ENCODE measurements at places on chromosomes 2 and 18.
A peak's percentile ranks its signal among the peaks of the same experiment; 100 is the strongest.

- peak; percentile 27 for DNase-seq
Measured at GRCh38 chr18:79578396-79579260, 101.0 kb upstream of the CTDP1 start.

DNA sequence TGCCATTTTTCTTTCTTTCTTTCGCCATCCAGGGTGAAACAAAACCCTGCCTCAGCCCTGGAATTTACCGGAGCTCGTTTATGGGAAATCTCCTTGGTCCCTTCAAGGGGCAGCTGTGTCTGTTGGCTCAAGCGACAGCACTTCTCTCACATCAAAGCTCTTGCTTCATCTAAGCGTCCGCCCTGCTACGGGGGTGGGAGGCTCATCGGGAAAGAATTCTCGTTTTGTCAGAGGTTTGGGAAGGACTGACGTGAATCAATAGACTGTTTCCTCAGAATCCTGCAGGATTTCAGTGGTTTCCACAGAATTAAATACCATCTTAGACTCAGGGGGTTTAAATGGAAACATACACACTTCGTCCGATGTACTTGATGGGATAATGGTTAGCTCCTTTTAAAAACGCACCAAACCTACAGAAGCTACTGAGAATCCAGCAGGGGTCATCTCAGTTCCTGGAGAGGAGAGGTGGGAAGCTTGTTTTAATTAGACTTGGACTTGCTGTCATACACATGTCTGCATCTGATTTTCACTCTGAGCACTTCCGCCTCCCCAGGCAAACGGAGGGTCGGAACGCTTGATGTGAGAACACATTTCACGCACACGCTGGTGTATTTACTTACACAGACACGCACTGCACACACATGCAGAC, 91.6 kb downstream of the ASB1 start:
- no peak for DNase-seq

- no peak for DNase-seq
Measured at GRCh38 chr2:40396124-40396523, 55.8 kb downstream of the SLC8A1 start.

- no peak for DNase-seq
Measured at GRCh38 chr2:69579536-69579935, 64.0 kb downstream of the AAK1 start.

- DNase-seq, result peak; percentile 55
Measured at GRCh38 chr2:11692966-11693521, 23.0 kb upstream of the NTSR2 start.

GRCh38 chr2:85601771-85602475, 575 bp downstream of the TMEM150A start:
- DNase-seq, result peak; percentile 81

DNA sequence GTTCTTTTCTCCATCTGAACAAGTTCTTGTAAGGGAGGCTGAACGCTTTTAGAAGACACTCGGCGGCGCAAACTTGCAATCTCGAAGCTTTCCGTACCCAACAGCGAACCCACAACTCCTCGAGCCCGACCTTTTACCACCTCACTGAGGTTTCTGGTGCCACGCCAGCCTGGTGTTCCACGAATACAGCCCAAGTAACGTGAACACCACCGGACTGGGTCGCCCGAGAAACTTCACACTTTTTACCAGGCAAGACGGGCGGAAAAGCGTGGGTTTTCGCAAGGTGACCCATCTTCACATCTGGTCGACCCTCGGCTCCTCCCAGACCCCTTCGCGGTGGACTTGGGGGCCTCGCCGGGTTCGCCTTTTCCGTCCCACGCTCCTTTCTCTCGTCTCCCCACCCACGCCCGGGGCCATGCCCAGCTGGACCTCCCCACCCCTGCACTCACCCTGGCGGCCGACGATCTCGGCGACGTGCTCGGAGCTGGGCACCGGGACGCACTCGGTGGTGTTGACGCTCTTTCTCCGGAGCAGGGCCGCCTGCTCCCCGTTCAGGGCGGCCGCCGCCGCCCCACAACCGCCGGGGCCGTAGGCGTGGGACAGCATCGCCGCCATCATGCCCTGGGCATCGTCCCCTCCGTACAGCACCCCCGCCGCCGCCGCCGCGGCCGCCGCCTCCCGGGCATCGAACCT, 1.2 kb downstream of the MEX3C start:
- DNase-seq, result peak; percentile 64

DNA sequence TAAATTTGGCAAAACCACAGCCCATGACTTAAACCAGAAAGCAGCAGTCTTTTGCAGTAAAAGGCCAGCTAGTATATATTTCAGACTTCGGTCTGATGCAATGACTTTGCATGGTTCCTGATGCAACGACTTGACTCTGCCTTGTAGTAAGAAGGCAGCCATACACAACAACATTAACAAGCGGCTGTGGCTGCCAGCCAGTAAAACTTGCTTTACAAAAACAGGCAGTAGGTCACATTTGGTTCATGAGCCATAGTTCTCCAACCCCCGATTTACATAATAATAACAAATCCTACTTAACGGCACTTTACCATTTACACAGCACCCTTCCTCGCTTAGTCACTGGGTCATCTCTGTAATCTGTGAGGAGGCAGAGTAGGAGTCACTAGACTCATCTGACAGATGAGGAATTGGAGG, 410.3 kb downstream of the LRATD1 start:
- DNase-seq, result no peak

GRCh38 chr2:15693926-15694588, 102.4 kb downstream of the DDX1 start:
- no peak for DNase-seq

DNA sequence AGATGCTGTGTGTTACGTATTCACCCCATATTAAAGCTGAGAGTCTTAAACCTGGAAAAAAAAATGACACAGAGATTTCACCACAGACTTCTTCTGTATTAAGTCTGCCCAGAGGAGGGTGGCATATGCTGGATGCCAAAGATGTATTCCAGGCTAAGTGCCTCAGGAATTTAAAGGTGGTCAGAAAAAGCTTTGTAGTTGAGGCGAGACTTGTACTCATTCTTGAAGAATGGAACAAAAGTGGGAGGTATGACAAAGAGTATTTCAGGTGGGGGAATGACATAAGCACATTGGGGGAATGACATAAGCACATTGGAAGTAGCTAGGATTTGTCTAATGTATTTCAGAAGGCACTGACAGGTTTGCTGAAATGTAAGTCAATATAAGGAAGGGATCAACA, 98.6 kb downstream of the BABAM2 start:
- no peak for DNase-seq

DNA sequence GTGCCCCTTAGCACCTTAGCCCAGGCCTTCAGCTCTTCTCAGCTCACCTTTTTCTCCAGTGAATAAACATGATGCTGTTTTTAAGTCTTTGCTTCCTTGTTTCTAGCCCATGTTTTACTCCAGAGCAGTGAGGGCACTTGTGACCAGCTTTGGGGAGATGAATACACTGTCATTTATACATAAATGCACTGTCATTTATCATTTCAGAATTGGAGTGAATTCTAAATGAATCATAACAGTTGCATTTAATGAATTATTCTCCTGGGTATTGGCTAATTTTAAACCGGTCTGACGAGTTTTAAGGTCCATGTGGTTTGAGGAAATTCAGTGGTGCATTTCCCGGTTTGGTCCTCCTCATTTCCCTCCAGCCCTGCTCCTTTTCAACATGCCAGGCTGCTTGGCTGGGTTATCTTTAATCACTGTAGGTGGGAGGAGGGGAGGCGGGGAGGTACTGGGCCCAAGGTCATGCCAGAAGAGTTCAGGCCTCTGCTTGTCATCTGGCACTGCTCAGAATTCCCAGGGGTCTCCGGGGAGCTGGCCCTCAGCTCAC, 23.9 kb downstream of the PRKCE start:
- no peak for DNase-seq

- DNase-seq, result no peak
Measured at GRCh38 chr2:187003038-187003554, 154.1 kb upstream of the ZSWIM2 start.

GRCh38 chr2:105752691-105753358, 8.1 kb downstream of the NCK2 start:
- DNase-seq, result no peak

- no peak for DNase-seq
Measured at GRCh38 chr2:85398426-85399182, 11.6 kb downstream of the CAPG start.

DNA sequence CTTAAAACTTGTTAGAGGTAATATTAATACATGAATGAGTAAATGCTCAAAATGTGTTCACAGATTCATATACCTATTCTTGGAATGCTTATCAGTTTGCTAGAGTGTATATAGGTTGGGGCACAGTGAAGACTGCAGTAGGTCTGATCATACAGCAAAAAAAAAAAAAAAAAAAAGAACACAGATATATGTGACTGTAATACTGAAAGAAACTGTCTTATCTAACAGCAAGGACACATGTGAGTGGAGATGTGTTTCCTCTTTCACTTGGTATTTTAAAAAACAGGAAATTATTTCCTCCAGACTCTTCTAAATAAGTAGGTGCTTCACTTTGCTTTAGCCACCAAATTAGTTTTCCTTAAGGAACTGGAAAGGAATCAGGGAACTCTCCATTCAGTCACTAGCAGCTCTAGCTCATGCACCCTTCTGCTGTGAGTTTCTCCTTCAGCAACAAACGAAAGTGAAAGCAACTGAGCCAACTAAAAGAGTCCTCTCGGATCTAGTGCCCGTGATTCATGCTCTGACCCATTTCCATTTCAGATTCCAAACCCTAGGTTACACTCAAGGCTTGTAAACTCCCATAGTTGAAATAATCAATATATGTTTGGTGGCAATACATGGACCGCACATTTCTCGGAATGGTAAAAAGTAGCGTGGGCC, 98.5 kb downstream of the DSEL start:
- DNase-seq, result peak; percentile 16

- DNase-seq, result no peak
Measured at GRCh38 chr2:85501248-85501647, 37.7 kb upstream of the MAT2A start.

GRCh38 chr18:67682516-67682915, 166.0 kb upstream of the DSEL start:
- DNase-seq, result no peak

- no peak for DNase-seq
Measured at GRCh38 chr2:216202626-216203250, 93.6 kb downstream of the XRCC5 start.

DNA sequence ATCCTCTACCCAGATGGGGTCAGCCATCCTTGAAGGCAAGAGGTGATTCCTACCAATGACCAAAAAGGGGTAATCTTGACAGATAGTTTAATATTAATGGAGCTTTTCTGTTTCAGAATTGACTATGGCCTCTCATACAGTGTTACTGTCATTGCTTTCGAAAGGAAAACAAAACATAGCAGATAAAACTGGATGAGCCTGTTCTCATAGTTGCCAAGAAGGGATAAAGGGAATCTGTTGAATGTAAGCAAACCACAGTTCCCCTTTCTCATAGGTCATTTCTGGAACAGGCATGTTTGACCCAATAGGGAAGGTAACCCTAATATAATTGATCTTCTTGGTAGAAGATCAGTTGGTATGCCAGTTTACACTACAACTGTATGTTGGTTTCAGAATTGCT, 1.6 kb downstream of the RAB27B start:
- no peak for DNase-seq

GRCh38 chr18:9032519-9032918, 70.0 kb upstream of the NDUFV2 start:
- DNase-seq, result no peak

DNA sequence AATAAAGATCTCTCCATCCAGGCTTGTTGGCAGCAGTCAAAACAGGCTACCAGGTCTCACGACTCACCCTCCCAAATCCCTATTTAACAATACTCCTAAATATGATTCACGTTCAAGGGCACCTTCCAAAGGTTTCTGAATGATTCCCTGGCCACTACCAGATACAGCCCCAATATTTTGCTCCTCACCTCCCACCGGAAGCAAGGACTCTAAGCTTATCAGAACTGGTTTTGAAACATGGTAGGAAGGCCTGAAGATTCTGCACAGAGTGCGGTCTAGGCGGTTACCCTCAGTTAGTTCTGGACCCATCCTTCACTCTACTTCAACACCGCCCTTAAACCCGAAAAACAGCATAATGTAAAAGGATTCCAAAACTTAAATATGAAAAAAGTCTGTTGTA, 5.2 kb downstream of the PPP4R1 start:
- DNase-seq, result no peak

DNA sequence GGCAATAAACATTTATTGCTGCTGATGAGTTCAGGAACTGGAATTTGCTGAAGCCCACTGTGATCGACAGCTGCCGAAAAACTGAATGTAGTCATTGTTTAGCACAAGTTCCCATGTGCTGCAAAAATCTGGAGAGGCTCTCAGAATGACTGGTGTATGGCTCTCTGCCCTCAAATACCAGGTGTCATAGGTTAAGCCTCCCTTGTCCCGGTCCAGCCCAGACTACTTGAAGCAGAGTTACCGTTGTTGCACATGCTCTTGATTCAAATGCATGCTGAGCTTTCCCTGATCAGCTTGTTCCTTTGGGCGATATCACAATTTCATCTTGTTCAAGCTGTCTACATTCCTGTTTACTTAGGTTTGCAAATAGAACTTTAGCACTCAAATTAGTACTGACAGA, 625.2 kb downstream of the CPS1 start:
- DNase-seq, result no peak

DNA sequence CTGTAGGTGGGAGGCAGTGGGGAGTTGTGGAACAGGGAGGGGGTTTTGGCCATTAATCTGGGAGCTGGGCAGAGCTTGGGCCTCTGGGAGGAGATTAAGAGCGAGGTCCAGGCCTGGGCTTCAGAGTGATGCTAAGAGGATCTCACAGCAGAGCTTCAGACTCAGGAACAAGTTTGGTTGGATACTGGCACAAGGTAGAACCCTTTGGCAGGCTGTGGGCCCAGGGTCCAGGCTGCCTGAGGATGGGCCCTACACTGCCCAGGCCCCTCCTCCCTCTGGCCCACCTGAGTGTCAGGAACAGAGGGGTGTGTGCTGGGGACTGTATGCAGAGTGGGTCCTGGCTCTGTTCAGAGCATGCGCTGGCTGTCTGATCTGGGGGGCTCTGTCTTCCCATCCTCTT, 334.9 kb downstream of the CYP26B1 start:
- DNase-seq, result no peak

GRCh38 chr18:62336618-62337017, 11.5 kb downstream of the TNFRSF11A start:
- DNase-seq, result no peak

DNA sequence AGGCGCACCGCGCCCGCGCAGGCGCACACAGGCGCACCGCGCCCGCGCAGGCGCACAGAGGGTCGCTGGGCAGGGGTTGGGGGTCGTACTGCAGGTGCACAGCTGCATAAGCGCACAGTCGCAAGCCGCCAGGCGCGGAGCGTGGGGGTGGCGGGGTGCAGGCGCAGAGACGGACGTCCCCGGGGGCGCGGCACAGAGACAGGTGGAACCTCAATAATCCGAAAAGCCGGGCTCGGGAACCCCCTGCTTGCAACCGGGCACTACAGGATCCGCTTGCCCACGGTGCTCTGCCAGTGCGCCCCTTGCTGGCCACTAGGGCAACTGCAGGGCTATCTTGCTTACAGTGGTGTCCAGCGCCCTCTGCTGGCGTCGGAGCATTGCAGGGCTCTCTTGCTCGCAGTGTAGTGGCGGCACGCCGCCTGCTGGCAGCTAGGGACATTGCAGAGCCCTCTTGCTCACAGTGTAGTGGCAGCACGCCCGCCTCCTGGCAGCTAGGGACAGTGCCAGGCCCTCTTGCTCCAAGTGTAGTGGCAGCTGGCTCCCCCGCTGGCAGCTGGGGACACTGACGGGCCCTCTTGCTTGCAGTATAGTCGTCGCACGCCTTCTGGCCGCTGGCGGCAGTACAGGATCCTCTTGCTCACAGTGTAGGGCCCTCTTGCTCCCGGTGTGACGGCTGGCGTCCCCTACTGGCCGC, 34.9 kb downstream of the FAM110C start:
- peak; percentile 50 for DNase-seq

All from ovary (tissue), 10 donors.